Stimulated activated CD8-positive, alpha-beta memory T cell treated with anti-CD3 and anti-CD28 coated beads, Interleukin-15, amount 100 ng/mL, for 1 hour (primary cell): ENCODE measurements at places on chromosomes 12 and 14.

DNA sequence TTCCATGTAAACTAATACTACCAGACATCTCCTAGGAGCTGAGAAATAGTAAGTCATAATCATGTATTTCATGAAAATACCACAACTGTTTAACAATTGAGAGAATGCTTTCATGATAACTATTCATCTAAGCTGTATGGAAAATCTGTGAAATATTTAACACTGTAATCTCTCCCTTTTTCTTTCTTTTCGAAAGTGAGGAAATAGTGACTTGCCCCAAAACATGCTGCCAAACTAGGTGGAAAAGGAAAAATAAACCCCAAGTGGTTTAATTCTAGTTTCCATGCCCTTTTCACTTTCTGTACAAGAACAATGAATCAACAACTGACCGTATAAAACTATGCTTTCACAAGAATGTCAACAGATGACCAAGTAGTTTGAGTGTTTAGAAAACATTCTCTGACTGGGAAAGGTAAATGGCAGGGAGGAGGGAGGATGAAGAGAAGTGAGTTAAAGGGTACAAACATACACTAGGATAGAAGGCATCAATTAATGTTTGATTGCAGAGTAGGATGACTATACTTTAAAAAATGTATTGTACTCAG is 147.5 kb upstream of the AVPR1A start:
- DNase-seq, result no peak

DNA sequence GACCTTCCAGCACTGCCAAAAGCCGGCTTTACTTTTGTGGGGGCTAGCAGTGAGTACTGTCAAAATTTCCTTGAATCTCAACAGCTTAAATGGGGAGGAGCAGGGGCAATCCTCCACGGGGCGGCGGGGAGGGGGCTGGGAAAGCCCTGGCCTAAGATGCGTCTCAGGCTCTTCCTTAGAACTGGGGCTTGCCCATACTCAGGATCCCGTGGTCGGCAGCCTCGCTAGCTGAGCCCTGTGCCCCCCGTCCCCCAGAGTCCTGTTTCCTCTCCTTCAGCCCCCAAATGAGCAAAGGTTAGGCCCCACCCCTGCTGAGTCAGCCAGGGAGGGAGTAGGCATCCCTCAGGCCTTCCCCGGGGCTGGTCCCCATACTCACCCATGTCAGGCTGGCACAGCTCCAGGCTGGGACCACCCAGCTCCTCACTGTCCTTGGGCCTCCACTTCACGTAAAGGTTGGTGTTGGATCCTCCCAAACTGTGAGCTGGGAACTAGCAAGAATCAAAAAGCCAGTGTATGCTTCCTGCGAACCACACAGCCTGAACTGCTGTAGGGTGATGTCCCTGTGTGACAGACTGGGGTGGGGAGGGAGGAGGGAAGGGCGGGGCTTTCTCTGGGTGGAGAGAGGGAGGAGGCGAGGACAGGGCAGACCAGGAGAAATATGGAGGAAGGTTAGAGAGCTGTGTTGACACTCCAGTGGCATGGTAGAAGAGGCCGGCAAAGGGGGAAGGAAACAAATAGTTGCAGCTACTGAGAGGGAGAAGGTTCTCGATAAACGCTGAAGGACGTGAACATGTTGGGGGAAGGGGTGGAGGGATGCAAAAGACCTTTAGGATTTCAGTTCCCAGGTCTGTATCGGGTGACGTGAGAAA is 5.9 kb upstream of the BAZ2A start:
- peak; percentile 71 for DNase-seq

GRCh38 chr14:81246461-81247270 is 25.9 kb upstream of the GTF2A1 start:
- DNase-seq, result no peak

GRCh38 chr12:32043928-32044549 is 62.6 kb upstream of the BICD1 start:
- no peak for DNase-seq

- peak; percentile 67 for DNase-seq
Observed at GRCh38 chr12:49777800-49778748, 36.7 kb downstream of the TMBIM6 start.

DNA sequence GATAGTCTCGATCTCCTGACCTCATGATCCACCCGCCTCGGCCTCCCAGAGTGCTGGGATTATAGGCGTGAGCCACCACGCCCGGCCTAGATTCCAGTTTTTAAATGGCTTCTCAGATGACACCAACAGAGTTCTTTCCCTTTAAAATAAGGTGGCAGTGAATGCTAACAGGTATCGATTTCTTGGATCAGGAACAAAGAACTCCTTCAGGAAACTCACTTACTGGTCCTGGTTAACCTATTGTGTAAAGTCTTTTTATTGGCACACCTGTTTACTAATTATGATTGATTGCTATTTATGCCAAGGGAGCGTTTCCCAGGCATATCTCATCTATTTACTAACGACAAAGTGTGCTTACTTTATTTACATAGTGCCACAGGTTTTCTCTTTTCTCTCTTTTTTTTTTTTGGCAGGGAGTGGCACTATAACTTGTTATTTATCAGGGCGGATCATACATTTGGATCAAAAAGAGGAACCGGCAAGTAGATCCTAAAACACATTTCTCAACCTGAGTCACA is 89.7 kb downstream of the GLT1D1 start:
- DNase-seq, result no peak

DNA sequence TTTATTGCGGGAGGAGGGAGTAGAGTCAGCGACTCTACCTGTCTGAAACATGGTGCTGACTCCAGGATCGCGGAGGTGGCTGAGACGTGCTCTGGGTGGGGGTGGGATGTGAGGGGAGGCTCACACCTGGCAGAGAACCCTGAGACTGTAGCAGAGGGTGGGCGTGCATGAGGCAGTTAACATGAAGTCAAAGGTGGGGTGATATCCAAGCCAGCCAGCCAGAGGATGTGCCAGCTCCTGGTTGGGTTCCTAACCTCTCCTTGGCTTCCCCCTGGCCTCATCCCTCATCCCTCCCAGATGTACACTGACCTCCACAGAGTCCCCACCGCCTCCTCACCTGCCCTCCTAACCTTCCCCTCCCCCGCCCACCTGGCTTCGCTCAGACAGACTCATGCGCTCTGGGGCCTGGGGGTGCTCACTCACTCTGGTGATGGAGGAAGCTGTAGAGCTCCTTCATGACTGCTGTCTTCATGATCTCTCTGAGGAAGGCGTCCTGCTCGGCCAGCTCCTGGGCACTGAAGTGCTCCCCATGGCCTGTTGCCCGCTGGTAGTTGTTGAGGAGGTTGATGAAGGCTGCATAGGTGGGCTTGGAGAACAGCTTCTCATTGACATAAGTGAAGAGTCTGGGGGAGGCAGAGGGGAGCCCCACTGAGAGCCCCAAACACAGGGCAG is 9.3 kb downstream of the ENDOU start:
- DNase-seq, result no peak

- no peak for DNase-seq
Observed at GRCh38 chr14:72512281-72512680, 381.6 kb downstream of the DPF3 start.

DNA sequence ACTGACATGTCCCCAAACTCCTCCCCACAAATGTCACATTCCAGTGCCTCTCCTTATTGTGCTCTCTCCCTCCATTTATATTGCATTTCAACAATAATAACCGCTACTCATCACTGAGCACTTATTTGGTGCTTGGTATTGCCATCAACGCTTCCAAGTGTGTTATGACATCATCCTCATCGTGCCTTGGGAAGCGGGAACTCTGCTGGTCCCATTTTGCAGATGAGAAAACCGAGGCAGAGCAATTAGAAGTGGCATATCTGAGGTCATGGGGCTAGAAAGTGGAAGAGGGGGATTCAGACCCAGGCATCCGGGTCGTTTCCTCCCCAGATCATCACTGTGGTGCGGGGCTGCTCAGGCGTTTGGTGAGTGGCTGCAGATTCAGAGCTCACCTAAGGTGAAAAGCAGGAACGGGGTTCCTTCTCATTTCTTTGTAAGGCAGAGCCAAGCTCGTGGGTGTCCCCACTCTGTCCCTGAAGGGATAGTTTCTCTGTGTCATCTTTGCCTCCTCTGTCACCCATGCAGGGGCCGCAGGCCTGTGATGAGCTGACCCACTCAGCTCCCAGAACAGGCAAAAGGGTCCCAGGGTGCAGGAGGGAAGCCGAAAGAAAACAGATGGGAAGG is 5.5 kb upstream of the FZD10 start:
- DNase-seq, result no peak

GRCh38 chr12:51115533-51115932 is 32.1 kb upstream of the CSRNP2 start:
- no peak for DNase-seq

DNA sequence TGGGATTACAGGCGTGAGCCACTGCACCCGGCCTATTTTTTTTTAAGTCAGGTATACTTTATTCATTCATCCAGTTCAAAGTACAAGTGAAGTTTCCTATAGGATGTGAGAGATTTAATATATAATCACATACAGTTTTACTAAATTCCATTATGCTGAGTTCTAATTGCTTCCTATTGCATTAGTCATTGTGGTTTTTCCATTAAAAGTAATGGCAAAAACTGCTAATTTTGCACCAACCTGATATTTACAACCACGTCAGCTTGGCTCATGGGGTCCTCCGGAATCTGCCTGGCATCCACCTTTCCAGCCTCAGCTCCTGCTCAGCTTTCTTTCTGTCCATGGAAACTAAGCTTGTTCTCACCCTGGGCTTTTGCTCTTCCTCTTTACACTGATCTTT is 67.0 kb upstream of the CSRP2 start:
- no peak for DNase-seq

DNA sequence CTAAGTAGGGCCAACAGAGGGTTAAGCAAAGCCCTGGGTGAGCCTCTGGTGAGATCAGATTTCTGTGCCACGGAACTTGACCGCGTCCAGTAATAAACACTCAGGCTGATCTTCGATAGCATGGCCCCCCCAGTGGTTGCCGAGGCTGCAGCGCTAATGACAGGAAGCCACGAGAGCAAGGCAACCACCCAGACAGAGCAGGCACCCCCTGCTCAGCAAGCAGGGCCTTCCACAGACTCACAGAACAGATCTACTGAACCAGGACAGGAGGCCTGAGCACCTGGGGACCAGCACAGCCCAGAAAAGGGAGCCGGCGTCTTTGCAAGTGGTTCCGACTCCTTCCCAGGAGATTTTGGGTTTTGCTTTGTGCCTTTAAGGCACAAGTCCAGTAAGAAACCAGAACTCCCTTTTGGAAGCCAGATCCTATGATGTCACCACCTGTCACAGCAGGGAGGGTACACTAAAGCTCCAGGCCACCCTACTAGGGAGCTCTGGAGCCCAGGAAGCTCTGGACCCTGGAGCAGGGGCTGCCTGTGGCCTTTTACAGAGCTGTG is 42.3 kb downstream of the BCL11B start:
- DNase-seq, result no peak

- DNase-seq, result no peak
Observed at GRCh38 chr12:115155665-115156645, 472.0 kb upstream of the TBX3 start.

- DNase-seq, result no peak
Observed at GRCh38 chr14:105087308-105087962, 22.2 kb upstream of the GPR132 start.

DNA sequence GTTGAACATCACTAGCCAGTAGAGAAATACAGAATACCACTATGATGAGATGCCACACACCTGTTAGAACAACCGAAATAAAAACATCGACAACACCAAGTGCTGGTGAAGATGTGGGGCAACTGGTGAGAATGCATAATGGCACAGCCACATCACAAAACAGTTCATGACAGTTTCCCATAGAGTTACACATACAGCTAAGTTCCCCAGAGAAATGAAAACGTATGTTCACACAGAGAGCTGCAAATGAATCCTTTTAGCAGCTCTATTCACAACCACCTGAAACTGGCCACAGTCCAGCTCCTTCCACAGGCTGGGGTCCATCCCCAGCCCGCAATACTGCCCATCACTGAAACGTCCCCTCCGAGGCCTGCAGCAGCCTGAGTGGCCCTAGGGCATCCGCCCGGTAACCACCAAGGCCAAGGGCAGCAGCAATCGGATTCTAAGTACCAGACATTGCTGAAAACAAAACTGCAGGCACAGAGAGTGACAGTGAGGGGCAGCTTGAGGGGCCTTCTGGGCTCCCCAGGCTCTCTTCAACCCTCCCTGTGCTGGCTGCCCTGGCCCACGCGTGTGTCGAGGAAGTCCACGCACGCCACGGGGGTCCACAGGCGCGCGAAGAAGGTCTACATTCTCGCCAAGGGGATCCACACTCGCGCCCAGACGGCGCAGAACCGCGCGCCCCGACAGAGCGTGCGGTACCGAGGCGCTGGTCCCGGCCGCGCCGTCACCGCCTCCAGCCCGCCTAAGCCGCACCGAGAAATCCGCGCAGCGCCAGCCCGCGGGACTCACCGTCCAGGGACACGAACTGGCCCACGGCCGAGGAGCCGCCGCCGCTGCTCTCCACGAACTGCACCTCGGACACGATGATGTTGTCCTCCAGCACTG is 903 bp downstream of the BRF1 start:
- DNase-seq, result no peak

DNA sequence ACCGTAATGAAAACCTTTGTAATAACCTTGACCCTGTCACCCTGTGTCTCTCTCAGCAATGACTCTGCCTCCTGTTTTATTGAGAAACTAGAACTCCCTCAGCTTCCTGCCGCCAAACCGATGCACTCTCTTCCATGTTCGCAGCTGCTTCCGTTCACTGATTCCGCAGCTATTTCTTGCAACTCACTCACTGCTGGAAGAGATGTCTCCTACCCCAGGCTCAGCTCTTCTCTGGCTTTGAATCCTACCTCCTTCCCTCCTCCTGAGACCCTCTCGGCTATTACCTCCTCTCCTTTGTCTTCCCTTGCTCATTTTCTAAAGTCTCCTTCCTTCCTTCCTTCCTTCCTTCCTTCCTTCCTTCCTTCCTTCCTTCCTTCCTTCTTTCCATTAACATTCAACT is 71.0 kb downstream of the ESRRB start:
- no peak for DNase-seq

DNA sequence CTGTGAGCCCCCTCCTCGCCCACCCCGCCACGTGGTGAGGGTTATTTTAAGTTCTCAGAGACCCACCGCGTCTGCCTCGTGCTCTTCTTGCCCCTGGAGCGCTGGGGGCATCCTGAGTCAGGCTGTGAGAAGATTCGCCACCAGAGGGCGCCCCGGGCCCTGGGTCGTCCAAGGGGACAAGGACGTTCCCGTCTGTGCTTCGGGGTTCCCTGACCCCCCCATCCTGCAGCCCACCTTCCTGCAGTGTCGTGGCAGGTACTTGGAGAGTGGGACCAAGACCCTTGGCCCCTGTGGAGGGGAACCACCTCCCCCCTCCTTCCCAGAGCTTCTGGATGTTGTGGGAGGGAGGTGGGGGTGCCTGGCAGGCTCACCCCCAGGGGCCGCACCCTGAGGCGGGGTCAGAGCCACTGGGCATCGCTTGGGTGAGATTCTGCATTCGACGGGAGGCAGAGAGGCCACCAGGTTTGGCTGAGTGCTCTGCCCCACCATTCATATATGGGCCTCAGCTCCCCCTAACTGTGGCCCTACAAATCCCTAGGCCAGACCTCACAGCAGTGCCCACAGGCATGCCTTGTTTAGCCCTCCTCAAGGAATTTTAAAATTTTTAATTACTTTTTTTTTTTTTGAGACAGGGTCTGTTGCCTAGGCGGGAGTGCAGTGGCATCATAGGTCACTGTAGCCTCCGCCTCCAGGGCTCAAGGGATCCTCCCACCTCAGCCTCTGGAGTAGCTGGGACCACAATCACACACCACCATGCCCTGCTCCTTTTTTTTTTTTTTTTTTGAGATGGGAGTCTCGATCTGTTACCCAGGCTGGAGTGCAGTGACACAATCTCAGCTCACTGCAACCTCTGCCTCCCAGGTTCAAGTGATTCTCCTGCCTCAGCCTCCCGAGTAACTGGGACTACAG is 17.0 kb downstream of the RHOF start:
- DNase-seq, result peak; percentile 91

- no peak for DNase-seq
Observed at GRCh38 chr14:104316723-104317491, 178.5 kb downstream of the KIF26A start.

GRCh38 chr12:111413442-111414086 is 7.8 kb downstream of the SH2B3 start:
- no peak for DNase-seq
